ENCODE measurements at places on chromosomes 16 and 17. TPM values are rescaled to one million over a fixed set of nuclear protein-coding genes. Genes with fewer than 3 reads are reported as not detected.

- H3K4me3 ChIP-seq, result no peak overlapping the region
- no peak overlapping the region for H3K27ac ChIP-seq
- H3K4me1 ChIP-seq, result peaks cover 8% of the 10 kb centered on the region
- H3K27me3 ChIP-seq, result no peaks in the 10 kb centered on the region
- DNase-seq, result no peak
Measured at GRCh38 chr16:81310045-81310644, 4.6 kb upstream of the GAN start.

The RCVRN gene
- not detected for total RNA-seq

DNA sequence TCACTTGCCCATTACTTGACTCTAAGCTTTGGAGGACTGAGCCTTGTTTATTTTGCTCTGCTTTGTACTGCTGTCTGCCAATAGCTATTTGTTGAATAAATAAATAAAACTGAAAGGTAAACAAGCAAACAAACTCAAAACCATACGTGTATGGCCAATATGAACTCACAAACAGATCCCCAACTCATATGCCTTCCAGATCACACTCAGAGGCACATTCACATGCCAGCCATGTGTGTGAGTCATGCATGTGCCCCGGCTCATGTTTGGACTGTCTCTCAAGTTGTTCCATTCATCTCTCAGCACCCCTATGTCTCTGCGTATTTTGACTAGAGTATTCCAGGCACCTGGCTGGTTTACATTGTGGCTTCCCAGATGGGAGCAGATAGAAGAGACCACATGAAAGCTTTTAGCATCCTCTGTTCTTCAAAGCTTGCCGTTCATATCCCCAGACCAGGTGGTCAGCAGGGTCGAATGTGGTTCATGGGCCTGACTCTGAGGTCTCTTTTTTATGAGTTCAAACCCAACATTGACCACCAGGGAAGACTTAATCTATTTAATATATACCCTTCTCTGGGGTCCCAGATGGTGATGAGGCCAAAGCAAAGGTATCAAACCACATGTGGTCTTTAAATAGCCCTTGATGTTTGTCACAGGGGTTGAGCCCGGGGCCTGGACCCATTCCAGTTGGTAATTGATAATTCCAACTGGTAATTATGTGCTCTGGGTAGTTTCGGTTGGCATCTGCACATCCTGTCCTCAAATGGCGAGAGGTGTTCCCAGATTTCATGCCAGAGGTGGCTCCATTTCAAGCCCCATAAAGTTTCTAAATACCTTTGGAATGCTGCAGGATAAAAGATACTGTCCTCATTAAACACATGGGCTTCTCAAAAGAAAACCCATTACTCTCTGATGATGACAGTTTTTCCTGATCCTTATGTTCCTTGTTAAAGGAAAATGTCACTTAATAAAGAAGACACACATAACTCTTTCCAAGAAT, 287.3 kb upstream of the MAF start:
- no peaks in the 10 kb centered on the region for H3K4me1 ChIP-seq
- no peak overlapping the region for H3K4me3 ChIP-seq
- H3K27me3 ChIP-seq, result no peaks in the 10 kb centered on the region
- no peaks in the 10 kb centered on the region for H3K36me3 ChIP-seq

DNA sequence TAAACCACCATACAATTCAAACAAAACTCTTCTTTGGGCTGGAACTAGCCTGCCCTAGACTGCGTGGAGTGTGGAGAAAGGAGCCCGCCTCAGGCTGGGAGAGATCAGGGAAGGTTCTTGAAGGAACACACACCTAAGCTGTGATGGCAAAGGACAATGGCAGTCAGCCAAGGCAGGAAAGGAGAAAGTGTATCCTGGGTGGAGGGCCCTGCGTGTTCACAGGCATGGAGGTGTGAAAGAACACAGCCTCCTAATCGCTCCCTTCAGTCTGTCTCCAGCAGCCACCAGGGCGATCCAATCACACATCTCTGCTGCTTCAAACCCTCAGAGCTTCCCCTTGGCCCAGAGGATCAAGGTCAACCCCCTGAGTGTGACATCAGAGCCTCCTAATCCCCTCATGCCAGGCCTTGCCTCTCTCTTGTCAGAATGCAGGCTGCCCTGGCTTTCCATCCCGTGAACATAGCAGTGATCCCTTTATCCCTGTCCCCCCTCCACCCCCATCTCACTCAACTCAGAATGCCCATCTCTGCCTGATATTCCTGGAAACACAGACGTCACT, 173.0 kb downstream of the KATNIP start:
- H3K4me3 ChIP-seq, result no peak overlapping the region
- peak; percentile 46 for DNase-seq
- H3K27ac ChIP-seq, result peak overlapping the region; percentile 51
- H3K27me3 ChIP-seq, result no peaks in the 10 kb centered on the region
- peaks cover 3% of the 10 kb centered on the region for H3K4me1 ChIP-seq

The GPR142 gene
- 0.35 TPM for total RNA-seq

GRCh38 chr16:85377388-85378144, 235.6 kb upstream of the GSE1 start:
- no peaks in the 10 kb centered on the region for H3K36me3 ChIP-seq
- H3K27me3 ChIP-seq, result no peaks in the 10 kb centered on the region
- H3K27ac ChIP-seq, result no peak overlapping the region
- DNase-seq, result no peak

DNA sequence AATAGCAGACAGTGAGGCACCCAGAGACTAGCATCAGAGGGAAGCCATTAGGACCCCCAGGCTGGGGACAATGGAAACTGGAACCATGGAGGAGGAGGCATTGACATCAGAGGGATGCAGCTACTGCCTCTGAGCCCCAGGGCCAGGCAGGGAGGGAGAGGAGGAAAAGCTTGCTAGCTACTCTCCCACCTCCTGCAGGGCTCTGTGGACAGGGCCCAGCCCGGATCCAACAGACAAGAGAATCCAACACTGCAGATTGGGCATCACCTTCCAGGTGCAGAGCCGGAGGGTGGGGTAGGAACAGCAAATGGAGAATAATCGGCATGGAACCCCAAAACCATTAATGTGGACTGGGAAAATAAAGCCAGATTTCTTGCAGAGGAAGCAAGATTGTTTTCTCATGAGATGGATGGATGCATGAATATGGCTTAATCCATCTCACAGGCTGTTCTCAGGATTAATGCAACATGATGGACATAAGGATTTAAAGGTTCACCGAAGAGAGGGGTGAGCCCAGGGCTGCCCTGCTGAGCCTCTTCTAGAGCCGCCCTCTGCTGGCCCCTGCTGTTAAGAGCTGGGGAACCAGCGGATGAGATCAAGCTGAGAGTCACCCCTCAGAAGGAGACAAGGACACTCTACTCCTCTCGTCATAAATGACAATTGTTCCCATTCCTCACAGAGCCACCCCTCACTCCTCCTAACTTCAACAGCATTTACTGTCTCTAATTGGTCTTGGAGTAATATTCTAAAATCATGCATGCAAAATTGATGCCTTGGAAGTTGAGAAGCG, 48.8 kb downstream of the DNAH3 start:
- H3K27ac ChIP-seq, result no peak overlapping the region
- no peaks in the 10 kb centered on the region for H3K27me3 ChIP-seq
- no peak overlapping the region for H3K4me3 ChIP-seq
- DNase-seq, result no peak
- no peaks in the 10 kb centered on the region for H3K4me1 ChIP-seq
- H3K36me3 ChIP-seq, result no peaks in the 10 kb centered on the region

- no peaks in the 10 kb centered on the region for H3K27me3 ChIP-seq
- peak overlapping the region; percentile 80 for H3K4me3 ChIP-seq
Measured at GRCh38 chr17:38749223-38750043, 1.3 kb upstream of the PCGF2 start.

DNA sequence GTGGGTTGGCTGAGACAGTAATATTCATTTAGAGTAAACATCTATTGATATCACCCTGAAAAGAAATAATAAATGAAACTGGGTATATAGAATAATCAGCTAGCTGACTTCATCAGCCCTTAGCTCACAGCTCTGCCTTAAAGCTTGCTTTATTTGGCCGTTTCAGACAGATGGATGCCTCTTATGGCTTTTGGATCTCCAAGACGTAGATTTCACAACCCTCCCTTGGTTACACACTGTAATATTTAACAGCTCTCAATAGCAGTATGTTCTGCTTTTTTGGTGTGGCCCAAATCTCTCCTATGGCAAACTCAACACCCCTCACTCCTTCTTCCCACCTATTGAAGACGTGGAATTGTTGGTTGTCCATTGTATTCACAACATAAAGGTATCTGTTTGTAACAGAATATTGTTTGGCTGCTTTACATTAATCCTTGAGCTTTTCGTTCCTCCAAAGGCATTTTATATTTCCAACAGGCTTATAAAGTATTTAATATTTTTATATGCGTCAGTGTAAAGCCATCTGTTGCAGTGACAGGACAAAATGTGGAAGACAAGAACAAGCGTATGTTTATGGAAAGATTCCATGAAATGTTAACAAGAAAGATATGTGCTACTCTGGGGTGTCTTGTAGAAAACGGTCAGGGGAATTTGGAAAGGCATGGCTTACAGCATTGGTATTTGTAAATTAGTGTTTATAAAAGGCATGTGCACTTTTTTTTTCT, 837.0 kb upstream of the RBFOX1 start:
- H3K27ac ChIP-seq, result no peak overlapping the region
- no peaks in the 10 kb centered on the region for H3K36me3 ChIP-seq
- H3K4me1 ChIP-seq, result no peaks in the 10 kb centered on the region

- peak; percentile 77 for DNase-seq
- H3K27me3 ChIP-seq, result no peaks in the 10 kb centered on the region
- peaks cover 3% of the 10 kb centered on the region for H3K36me3 ChIP-seq
Measured at GRCh38 chr17:50690887-50691549, 16.7 kb downstream of the ANKRD40 start.

DNA sequence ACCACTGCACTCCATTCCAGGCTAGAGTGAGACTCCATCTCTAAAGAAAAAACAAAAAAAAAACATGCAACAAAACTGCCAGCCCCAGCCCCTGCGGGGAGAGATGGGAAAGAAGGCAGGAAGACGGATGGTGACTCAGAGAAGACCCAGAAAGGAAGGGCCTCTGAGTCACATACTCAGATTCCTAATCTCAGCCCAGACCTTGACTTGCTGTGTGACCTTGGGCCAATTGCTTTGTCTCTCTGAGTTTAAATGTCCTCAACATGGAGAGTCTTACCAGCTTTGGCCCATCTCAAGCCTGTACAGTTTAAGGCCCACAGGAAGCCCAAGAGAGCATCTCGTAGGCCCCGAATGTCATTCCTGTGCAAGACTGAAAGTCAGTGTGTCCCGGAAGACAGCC, 86.5 kb upstream of the LHX1 start:
- H3K36me3 ChIP-seq, result no peaks in the 10 kb centered on the region
- H3K4me1 ChIP-seq, result no peaks in the 10 kb centered on the region
- no peak for DNase-seq
- H3K4me3 ChIP-seq, result no peak overlapping the region

The KRTAP4-6 gene
- total RNA-seq, result not detected

The SOX15 gene
- 1.0 TPM for total RNA-seq

GRCh38 chr17:73548620-73549311, 95.5 kb downstream of the SDK2 start:
- no peak overlapping the region for H3K27ac ChIP-seq
- H3K27me3 ChIP-seq, result no peaks in the 10 kb centered on the region
- H3K4me3 ChIP-seq, result no peak overlapping the region

DNA sequence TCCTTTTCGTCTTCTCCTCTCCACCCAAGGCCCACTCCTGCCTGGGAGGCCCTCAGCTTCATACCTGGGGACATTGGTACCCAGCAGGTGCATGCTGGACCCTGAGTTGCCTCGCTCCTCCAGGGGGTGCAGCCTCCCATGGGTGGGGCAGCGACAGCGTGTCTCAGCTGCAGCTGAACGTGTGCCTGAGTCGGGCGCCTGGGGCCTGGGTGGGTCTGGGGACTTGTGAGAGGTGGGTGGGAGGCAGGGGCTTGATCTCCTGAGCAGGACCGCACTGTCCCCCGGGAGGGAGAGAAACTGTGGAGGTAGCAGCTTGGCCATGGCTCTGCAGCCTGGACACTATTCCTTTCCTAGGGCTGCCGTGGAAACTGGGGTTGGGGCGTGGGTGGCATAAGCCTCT, 24.8 kb upstream of the ENGASE start:
- H3K4me3 ChIP-seq, result no peak overlapping the region
- no peak overlapping the region for H3K27ac ChIP-seq
- no peak for DNase-seq
- no peaks in the 10 kb centered on the region for H3K27me3 ChIP-seq

- H3K4me3 ChIP-seq, result peak overlapping the region; percentile 58
- H3K27ac ChIP-seq, result peak overlapping the region; percentile 69
- no peaks in the 10 kb centered on the region for H3K4me1 ChIP-seq
- H3K27me3 ChIP-seq, result no peaks in the 10 kb centered on the region
- no peaks in the 10 kb centered on the region for H3K36me3 ChIP-seq
Measured at GRCh38 chr17:39573447-39574298, 34.0 kb downstream of the NEUROD2 start.

GRCh38 chr17:77492446-77493237, 351.9 kb downstream of the SEC14L1 start:
- DNase-seq, result no peak
- no peaks in the 10 kb centered on the region for H3K27me3 ChIP-seq

The CRISPLD2 gene
- total RNA-seq, result 10.4 TPM

The RTN4RL1 gene
- total RNA-seq, result 0.37 TPM

DNA sequence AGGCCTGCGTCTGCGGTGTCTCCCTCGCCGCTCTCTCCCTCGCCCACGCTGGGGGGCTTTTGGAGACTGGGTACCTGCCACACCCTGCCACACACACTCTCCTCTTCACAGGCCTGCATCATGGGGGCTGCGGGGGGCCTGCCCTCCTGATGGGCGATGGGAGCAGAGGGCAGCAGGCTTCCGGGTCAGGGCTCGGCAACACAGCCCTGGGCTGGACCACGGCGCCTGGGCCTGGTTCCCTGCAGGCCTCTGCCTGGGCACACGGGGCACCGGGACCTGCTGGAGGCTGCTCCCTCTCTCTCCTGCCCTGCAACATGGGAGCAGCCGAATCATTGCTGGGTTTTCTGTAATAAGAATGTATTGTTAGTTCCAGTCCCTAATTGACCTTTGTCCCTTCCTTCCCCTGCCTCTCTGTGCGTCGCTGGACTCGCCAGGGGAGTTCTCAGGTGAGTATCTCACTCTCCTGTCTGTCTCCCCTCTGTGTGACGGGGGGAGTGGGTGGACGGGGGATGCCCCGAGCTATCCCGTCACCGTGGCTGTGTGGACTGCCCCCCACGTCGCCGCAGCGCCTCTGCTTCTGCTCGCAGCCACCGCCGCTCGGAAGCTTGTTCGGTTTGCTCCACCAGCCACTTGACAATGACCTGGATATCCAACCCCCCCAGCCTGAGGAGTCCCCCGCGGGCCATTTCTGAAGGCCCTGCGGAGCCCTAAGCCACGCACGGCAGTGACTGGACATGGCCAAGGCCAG, 13.5 kb downstream of the NME3 start:
- H3K4me1 ChIP-seq, result peaks cover 5% of the 10 kb centered on the region
- H3K36me3 ChIP-seq, result no peaks in the 10 kb centered on the region
- DNase-seq, result peak; percentile 73
- H3K27me3 ChIP-seq, result no peaks in the 10 kb centered on the region
- H3K4me3 ChIP-seq, result no peak overlapping the region

- peak; percentile 91 for DNase-seq
- peak overlapping the region; percentile 76 for H3K27ac ChIP-seq
- no peaks in the 10 kb centered on the region for H3K27me3 ChIP-seq
- H3K4me1 ChIP-seq, result peaks cover 26% of the 10 kb centered on the region
Measured at GRCh38 chr17:41648411-41649195, 24.2 kb upstream of the KRT17 start.

- H3K27ac ChIP-seq, result peak overlapping the region; percentile 88
- H3K36me3 ChIP-seq, result no peaks in the 10 kb centered on the region
- H3K27me3 ChIP-seq, result no peaks in the 10 kb centered on the region
- H3K4me3 ChIP-seq, result peak overlapping the region; percentile 18
- DNase-seq, result peak; percentile 40
Measured at GRCh38 chr16:324451-325334, 27.8 kb downstream of the AXIN1 start.

The PIMREG gene
- total RNA-seq, result 26.0 TPM

The B3GNT9 gene
- total RNA-seq, result 4.9 TPM

The CSH2 gene
- total RNA-seq, result not detected

The C16orf87 gene
- 4.8 TPM for total RNA-seq

All from colonic mucosa (tissue), 4 donors.